T-helper 22 cell (primary cell): ENCODE measurements at places on chromosomes 1 and 21.

- peak; percentile 37 for DNase-seq
Measured at GRCh38 chr1:9539829-9540550, 725 bp downstream of the SLC25A33 start.

- DNase-seq = peak; percentile 40
Measured at GRCh38 chr1:39639305-39640130, at the start of gene HEYL. Gene HEYL (minus strand): TSS chr1:39639643. CDS start chr1:39639625, 18 bp downstream.

DNA sequence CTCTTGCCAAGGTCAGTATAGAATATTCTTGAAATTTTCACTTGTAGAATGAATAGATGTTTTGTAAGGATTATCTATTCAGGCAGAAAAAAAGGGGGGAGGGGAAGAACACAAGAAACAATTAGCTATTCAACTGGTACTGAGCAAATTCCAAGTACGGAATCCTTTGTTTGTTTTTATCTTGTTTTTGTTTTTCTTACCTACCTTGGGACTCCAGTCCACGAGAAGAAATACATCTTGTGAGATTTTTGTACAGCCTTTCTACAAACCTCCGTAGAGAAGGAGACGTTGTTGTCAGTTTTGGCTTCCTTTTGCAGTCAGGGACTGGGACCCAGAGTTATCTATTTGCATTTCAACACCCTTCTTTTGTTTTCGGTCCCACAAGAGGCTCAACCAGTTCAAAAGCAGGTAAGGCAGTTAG is 36.0 kb downstream of the ZNF281 start:
- DNase-seq = no peak

- DNase-seq = no peak
Measured at GRCh38 chr1:119084798-119085197, 55.7 kb downstream of the WARS2 start.

GRCh38 chr1:50209749-50210148 is 101.0 kb downstream of the ELAVL4 start:
- DNase-seq = no peak

DNA sequence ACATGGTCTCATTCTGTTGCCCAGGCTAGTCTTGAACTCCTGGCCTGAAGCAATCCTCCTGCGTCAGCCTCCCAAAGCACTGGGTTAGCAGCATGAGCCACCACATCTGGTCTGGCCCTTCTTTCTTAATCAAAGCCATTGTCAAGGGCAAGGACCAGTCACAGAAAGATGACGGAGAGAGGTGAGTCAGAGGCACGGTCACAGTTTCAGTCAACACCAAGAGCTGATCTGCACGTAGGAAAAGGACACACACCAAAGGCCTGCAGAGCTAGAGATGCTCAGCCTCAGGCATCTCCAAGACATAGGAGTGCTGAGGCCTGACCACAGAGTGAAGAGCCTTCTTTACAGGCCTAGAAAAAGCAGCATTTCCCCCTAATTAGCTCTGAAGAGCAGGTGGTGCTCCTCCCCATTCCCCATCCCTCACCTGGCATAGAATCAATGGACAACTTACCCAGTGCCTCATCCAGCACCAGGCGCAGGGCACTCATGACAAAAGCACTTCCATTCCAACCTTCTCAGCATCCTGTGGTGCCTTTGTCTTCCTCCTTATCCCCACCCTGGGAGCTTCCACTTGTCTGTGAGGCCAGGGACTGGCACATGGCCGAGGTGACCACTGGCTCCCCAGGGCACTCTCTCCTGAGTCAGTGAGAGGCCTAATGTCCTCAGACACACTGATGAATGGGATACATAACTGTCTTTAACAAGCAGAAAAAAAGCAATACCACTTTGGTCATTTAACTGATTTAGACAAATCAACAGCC is 139.8 kb downstream of the AJAP1 start:
- DNase-seq = no peak

DNA sequence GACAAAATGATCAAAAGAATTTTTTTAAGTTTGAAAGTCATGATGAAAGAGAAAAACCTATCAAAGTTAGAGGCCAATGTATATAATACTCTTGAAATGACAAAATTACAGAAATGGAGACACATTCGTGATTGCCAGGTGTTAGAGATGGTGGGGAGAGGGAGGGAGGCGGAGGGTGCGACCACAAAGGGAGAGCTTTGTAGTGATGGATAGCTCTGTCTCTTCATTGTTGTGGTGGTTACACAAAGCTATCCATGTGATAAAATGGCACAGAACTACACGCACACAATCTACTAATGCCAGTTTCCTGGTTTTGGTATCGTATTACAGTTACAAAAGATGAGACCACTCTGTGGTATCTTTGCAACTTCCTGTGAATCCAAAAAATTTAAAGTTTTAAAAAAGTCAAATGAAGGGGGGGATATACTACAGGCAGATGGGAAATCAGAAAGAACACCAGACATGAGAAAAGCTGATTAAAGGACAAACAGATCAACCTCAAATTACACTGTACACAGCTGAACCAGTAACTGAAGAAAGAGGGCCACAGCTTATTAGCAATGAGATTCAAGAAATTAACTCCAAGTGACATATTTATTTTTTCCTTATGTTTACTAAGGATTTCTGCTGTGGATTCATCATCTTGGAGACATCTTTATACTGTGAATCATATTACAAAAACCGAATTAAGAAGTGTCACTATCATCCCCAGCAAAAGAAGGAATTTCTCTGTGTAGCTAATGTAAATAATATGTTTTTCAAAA is 199.1 kb downstream of the SLC45A1 start:
- DNase-seq = no peak

- DNase-seq = peak; percentile 39
Measured at GRCh38 chr1:28915031-28915895, 894 bp downstream of the EPB41 start.

- DNase-seq = no peak
Measured at GRCh38 chr1:182752077-182752988, 37.2 kb upstream of the NPL start.

GRCh38 chr1:29839726-29840125 is 603.4 kb downstream of the PTPRU start:
- no peak for DNase-seq

DNA sequence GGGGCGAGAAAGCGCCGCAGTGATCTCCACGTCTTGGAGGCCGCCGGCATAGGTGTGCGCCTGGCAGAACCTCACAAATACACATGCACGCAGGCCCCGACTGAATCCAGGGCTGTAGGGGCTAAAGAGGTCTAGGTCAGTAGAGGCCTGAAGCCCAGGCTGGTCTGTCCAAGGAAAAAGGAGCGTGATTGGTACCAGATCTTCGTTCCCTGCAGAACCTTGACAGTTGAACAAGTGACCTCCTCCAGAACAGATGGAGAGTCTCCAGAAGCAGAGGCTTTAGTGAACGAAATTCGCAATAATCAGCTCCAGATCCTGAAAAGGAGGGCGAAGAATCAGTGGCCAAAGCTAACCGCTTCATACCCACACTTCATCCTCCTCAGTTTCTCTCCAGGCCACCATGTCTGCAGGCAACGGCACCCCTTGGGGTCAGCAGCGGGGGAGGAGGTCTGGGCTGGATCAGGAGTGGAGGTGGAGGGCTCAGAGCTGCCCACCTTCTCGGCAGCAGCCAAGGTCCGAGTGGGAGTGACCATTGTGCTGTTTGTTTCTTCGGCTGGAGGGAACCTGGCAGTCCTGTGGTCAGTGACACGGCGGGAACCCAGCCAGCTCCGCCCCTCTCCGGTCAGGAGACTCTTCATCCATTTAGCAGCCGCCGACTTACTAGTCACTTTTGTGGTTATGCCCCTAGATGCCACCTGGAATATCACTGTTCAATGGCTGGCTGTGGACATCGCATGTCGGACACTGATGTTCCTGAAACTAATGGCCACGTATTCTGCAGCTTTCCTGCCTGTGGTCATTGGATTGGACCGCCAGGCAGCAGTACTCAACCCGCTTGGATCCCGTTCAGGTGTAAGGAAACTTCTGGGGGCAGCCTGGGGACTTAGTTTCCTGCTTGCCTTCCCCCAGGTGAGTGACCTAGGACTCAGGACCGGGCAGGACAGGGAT is 749 bp upstream of the PEX11B start:
- DNase-seq = no peak

DNA sequence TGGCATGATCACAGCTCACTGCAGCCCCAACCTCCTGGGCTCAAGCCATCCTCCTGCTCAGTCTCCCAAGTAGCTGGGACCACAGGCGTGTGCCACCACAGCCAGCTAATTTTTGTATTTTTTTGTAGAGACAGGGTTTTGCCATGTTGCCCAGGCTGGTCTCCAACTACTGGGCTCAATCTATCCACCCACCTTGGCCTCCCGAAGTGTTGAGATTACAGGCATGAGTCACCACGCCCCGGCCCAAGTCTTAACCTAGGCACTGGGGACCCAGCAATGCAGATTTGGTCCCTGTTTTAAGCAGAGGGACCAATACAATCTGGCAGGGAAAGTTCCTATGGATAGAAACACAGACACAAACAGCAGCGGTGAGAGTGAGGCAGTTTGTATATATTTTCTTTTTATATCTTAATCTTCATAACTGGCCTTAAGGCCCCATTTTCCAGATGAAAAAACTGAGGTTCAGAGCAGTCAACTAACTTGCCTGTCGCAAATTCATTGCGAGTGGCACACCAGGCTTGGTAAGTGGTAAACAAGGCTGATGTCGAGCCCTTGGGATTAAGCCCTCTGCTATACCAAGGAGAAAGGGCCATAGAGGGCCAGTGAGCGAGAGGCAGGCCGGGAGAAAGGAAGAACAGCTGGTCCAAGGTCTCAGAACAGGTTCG is 77.8 kb upstream of the TINAGL1 start:
- no peak for DNase-seq

DNA sequence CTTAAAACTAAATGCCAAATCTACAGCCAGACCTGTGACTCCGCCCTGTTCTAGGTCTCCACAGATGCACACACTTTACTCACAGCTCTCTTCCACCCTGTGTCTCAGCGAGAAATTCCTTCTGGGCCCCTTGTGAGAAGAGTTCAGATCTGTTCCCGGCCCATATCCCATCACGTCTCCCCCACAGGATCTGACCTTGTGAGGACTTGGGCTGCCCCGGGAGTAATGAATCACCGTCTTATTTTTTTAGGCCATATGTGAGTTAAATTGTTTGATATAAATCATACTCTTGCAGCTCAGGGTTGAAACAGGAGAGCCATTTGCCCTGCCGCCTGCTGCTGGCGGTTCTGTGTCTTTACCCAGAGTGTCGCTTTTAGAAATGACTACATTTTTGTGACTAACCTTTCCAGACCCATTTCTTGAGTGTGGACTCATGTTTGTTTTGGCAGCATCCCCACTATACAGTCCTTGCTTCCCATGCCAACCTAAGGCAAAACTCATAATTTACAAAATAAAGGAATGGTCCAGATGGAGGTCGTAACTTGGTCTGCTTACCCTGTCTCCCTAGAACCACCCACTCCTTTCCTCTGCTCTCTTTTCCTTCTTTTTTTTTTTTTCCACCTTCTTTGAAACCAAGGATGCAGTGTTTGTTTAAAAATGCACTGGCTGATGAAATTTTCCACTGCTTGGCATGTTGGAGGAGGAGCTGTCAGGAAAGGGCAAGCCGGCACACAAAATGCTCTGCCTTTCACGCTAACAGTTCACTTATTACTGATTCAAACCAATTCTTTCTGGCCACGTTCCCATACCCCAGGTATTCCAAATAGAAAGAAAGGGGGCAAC is 98.0 kb upstream of the C1orf105 start:
- no peak for DNase-seq

DNA sequence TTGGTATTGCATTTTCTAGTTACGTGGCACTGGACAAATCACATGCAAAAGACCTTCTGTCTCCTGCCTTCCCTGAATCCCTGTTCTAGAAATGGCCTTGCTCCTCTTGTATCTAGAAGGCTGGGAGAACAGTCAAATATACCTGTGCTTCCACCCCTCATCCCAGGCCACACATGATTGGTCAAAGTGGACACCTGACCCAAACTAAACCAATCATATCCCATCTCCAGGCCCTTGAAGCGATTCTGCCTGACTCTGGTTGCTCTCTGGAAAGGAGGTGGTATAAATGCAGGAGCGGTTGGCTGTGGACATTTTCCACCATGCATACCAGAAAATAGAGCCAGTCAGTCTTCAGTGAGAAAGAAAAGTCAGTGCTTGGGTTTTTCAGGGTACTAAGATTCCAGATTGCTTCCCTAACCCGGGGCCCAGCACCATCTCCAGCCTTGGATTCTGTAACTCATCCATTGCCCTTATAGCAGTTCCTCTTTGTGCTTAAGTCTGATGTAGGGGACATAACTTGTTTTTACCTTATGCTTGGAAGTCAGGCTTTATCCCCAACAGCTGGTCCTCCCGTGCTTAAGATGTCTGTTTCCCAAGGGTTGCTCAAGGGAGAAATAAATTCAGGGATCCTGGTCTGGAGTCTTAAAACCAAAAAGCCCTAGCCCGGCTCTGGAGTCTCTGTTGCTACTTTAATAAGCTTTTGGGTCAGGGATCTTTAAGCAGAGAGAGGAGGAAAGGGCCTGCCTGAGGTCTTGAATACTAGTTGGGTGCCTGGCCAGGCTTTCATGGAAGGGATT is 7.7 kb upstream of the PHC2 start:
- no peak for DNase-seq

DNA sequence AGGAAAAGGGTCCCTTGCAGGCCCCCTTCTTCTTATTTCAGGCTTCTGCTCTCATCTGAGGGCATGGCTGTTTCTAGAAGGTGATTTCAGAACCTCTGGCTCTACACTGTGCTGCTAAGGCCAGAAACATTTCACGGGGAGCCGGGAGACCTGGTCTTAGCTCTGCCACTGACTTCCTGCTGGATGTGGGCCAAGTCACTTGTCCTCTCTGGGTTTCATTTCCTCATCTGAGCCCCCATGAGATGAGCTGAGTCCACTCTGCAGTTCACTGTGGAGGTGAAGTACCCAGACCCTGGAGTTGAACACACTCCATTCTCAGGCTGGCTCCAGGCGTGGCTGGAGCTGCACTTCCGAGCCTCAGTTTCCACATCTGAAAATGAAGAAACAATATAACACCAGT is 2.1 kb downstream of the PADI1 start:
- DNase-seq = no peak

GRCh38 chr1:227937031-227937837 is 10.5 kb downstream of the WNT9A start:
- DNase-seq = no peak

- no peak for DNase-seq
Measured at GRCh38 chr1:177077006-177077405, 87.5 kb downstream of the ASTN1 start.

DNA sequence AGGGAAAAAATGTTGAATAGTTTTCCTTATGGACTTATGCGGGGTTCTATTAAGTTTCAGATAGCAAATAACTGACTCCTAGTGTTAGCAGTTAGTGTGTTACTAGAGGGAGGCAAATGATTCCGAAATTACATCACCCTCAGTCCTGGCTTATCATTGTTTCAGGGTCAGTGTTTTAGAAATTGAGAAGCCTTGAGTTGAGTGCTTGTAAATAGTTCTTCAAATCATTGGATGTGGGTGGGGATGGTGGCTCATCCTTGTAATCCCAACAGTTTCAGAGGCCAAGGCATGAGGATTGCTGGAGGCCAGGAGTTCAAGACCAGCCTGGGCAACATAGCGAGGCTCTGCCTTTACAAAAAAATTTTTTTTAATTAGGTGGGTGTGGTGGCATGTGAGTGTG is 21.3 kb downstream of the SOAT1 start:
- no peak for DNase-seq
